ENCODE measurements at places on chromosomes 5 and 9.
A peak's percentile ranks its signal among the peaks of the same experiment; 100 is the strongest.

GRCh38 chr5:124692950-124693349 is 53.5 kb downstream of the ZNF608 start:
- DNase-seq, result no peak

- no peak for DNase-seq
Observed at GRCh38 chr5:180600554-180601041, 9.3 kb upstream of the SCGB3A1 start.

- peak; percentile 11 for DNase-seq
Observed at GRCh38 chr5:54965806-54966205, 19.6 kb downstream of the ESM1 start.

- DNase-seq, result no peak
Observed at GRCh38 chr9:100038472-100038871, 60.3 kb downstream of the ERP44 start.

- no peak for DNase-seq
Observed at GRCh38 chr9:111839387-111839786, 44.6 kb upstream of the SHOC1 start.

- no peak for DNase-seq
Observed at GRCh38 chr9:102832814-102833213, 162.3 kb upstream of the CYLC2 start.

- DNase-seq, result no peak
Observed at GRCh38 chr9:124723352-124723751, 47.8 kb downstream of the NR6A1 start.

DNA sequence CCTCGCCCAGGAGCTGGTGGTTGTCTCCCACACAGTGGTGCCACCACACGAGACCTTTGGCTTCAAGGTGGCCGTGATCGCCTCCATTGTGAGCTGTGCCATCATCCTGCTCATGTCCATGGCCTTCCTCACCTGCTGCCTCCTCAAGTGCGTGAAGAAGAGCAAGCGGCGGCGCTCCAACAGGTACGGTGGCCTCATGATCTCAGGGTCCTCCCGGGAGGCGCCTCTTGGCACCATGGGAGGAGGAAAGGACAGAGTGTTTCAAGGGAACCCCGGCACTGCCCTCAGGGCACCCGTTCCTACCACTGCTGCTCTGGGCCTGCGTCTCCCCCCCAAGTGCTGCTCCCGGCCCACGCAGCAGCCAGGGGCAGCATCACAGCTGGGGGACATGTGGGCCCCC is 18.2 kb upstream of the CARD19 start:
- DNase-seq, result no peak

DNA sequence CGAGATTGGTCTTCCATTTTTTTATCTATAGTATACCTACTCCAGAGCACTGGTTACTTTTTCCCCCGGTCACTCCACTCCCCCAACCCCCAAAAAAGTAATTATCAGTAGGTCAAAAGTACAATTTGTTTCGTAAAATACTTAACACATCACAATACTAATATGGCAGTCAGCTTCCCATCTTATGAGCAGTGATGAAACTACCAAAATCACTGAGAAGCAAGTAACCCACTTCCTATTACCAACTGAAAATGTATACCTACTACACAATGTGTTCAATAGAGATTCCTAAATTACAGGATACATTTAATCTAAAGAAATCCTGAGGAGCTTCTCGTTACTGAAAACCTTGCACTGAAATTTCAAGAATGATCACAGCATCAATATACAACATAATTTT is 1.9 kb downstream of the CERT1 start:
- DNase-seq, result no peak

DNA sequence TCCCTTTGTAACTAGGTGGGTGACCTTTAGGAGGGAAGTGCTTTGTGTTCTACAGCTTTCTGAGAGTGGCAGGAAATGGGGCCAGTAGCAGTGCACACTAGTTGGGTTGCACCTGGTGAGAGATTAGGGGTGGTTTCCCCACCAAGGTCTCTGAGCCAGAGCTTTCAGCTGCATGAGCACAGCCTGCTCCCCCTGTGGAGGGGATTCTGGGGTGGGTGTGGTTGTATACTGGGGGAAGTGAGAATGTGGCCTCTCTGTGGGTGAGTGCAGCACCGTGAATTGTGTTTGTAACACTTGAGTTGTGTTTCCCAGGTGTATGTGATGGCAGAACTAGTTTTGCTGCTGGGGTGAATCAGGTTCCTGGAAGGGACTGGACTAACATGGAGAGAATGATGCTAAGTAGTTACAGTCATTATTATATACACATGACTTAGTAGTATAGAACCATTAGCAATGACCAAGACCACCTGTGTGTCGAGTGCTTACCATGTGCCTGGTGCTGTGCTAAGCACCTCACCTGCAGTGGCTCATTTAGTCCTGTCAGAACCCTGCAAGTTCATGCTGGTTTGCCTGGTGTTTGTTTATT is 11.8 kb upstream of the CXXC5 start:
- DNase-seq, result no peak

GRCh38 chr9:90288275-90288639 is 354.4 kb downstream of the DIRAS2 start:
- DNase-seq, result no peak

DNA sequence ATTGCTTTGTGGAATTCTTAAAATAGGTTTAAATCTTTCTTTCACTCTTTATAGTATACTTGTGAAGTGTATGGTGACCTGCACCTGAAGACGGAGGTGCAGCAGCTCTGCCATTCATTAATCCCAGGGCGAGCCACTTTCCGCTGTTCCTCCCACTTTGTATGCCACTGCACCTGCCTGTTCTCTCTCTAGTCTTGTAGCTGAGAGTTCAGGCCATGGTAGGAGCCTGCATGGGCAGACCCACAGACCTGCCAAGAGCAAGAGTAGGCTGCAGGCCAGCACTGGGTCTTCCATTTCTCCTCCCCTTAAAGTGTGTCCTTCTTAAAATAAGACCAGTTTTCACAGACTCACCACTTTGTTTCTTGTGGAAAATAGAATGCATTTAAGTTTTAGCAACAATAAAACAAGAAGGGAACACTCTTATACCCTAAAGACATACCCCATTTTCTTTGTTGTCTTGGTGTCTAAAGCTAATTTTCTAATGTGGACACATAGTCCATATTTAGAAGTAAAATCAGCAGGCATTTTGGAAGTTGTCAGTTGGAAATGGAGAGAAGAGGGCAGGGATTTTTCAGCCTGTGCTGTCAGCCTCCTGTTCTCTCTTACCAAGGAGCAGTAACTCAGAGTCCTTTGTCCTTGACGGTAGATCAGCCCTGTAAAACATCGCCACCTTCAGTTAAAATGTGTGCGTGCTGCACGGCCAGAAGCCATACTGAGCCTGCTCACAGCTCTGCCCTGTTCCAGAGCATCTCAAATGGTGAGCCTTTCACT is 103.2 kb downstream of the SNCAIP start:
- peak; percentile 72 for DNase-seq
